HFFc6 (cell line): ENCODE measurements at places on chromosomes 11 and 22. TPM values are rescaled to one million over a fixed set of nuclear protein-coding genes. Genes with fewer than 3 reads are reported as not detected.
A peak's percentile ranks its signal among the peaks of the same experiment; 100 is the strongest.

HTR3A gene
- not detected in 3 replicates for total RNA-seq

TENM4 gene
- total RNA-seq = 26.5 to 52.9 TPM (median 45.5 TPM) in 3 replicates

VPREB3 gene
- total RNA-seq = 0.94 TPM in 1 of 2 replicates, not detected in the other

SEZ6L gene
- not detected in 3 replicates for total RNA-seq

MPPED1 gene
- not detected in 2 replicates for total RNA-seq

RPLP2 gene
- 1,717 and 1,809 TPM in 2 replicates for total RNA-seq

JAM3 gene
- 49.6 to 58.5 TPM (median 52.5 TPM) in 3 replicates for total RNA-seq

UBASH3B gene
- total RNA-seq = 45.0 to 65.2 TPM (median 54.2 TPM) in 3 replicates

ZNF202 gene
- total RNA-seq = 7.1 to 8.8 TPM (median 7.1 TPM) in 3 replicates

DTX4 gene
- 4.0 to 6.1 TPM (median 5.3 TPM) in 3 replicates for total RNA-seq

DNA sequence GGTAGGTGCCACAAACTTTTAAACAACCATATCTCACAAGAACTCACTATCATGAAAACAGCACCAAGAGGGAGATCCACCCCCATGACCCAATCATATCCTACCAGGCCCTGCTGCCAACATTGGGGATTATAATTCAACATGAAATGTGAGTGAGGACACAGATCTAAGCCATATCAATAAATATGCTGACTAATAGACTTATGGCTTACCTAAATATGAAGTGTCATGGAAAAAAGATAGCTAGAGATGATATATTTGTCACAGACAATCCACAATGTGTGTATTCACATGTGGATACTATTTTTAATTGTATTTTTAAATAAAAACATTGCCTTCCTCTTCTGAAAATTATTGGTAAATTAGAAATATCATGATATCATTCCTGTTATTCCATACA is 38.2 kb upstream of the RAB38 start:
- no peak for DNase-seq
- H3K36me3 ChIP-seq = no peaks in the 10 kb centered on the region
- peaks cover 2% of the 10 kb centered on the region for H3K27me3 ChIP-seq
- H3K4me1 ChIP-seq = no peaks in the 10 kb centered on the region
- H3K4me3 ChIP-seq = no peak overlapping the region

- no peaks in the 10 kb centered on the region for H3K36me3 ChIP-seq
- peaks cover 42% of the 10 kb centered on the region for H3K27me3 ChIP-seq
- no peak overlapping the region for H3K27ac ChIP-seq
These were observed 16.9 kb upstream of the TCF20 start for GRCh38 chr22:42287174-42287890.

GRCh38 chr22:38870791-38871359 is 1.1 kb downstream of the CBX6 start:
- peaks cover 22% of the 10 kb centered on the region for H3K27me3 ChIP-seq
- H3K4me1 ChIP-seq = peaks cover 35% of the 10 kb centered on the region
- H3K36me3 ChIP-seq = no peaks in the 10 kb centered on the region; the same call in 1 of the 2 replicates
- H3K4me3 ChIP-seq = peak overlapping the region; percentile 92
- peak overlapping the region; percentile 68 for H3K27ac ChIP-seq

DNA sequence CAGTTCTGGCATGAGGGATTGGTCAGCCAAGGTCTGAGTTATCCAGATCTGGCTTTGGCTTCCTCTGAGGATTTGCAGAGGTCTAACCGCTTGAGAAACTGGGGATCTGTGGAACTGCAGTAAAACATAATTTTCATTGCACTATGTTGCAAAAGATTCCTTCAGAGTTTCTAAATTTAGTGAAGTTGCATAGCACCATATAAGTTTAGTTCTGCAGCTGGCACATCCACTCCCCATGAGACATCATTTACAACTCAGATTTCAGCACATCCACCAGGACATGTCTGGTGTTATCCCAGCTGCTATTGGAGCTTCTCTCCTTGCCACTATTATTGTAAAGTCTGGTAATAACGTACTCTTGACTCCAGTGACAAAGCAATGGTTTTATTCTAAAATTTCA is 181.5 kb downstream of the CWF19L2 start:
- H3K36me3 ChIP-seq = no peaks in the 10 kb centered on the region
- H3K27me3 ChIP-seq = no peaks in the 10 kb centered on the region; the same call in 1 of the 2 replicates
- H3K4me3 ChIP-seq = no peak overlapping the region
- no peaks in the 10 kb centered on the region for H3K4me1 ChIP-seq
- DNase-seq = no peak
- no peak overlapping the region for H3K27ac ChIP-seq

- no peak overlapping the region for H3K27ac ChIP-seq
- no peak for DNase-seq
- H3K4me3 ChIP-seq = no peak overlapping the region
- H3K36me3 ChIP-seq = no peaks in the 10 kb centered on the region
- no peaks in the 10 kb centered on the region for H3K27me3 ChIP-seq
These were observed 2.5 kb downstream of the USP47 start for GRCh38 chr11:11844272-11844671.

DNA sequence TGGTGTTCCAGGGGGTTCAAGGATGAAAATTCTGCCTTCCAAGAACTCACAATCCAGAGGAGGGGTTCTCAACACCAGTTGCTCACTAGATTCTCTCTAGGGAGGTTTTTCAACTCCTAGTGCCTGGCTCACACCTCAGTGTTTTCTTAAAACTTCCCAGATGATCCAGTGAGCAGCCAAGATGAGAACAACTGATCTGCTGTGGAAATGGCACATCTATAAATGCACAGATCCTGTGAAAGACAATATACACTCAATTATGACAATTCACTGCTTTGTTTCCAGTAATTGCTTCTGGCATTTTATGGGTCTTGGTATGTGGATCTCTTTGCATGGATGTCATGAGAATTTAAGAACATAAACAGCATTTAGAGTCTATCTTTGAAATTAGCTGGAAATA is 45.2 kb upstream of the PRSS23 start:
- H3K27ac ChIP-seq = no peak overlapping the region
- no peak for DNase-seq
- H3K27me3 ChIP-seq = peaks cover 2% of the 10 kb centered on the region; the same call in 1 of the 2 replicates
- peaks cover 8% of the 10 kb centered on the region; the same call in 1 of the 2 replicates for H3K36me3 ChIP-seq

DNA sequence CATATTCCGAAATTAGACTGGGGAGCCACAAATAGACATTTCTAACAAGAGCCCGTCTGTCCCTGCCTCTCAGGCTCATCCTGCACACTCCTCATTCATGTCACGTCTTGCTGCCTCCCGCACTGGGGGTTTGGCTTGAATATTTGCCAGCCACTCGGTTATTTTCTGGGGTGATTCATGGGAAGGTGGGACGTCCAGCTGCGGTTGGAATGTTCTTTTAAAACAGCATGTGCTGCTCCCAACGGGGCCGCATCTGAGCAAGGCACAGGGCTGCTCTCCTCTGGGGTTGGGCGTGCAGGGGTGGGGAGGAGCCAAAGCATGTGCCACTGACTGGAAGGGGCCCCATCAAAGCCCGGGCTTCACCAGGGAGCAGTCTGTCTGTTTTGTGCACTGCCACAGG is 25.9 kb upstream of the SLC5A4 start:
- peak; percentile 18 for DNase-seq
- H3K4me1 ChIP-seq = peaks cover 6% of the 10 kb centered on the region
- H3K27ac ChIP-seq = no peak overlapping the region
- peaks cover 14% of the 10 kb centered on the region for H3K27me3 ChIP-seq
- no peaks in the 10 kb centered on the region for H3K36me3 ChIP-seq

- peak; percentile 22 for DNase-seq
- no peaks in the 10 kb centered on the region; the same call in 1 of the 2 replicates for H3K36me3 ChIP-seq
- H3K27me3 ChIP-seq = no peaks in the 10 kb centered on the region
- no peak overlapping the region for H3K4me3 ChIP-seq
- H3K4me1 ChIP-seq = peaks cover 31% of the 10 kb centered on the region
These were observed 5.6 kb downstream of the UVRAG start for GRCh38 chr11:75820645-75821044.

- H3K36me3 ChIP-seq = no peaks in the 10 kb centered on the region
- H3K27ac ChIP-seq = no peak overlapping the region
- DNase-seq = no peak
- no peaks in the 10 kb centered on the region for H3K4me1 ChIP-seq
These were observed 93.8 kb upstream of the LRRC55 start for GRCh38 chr11:57087991-57088390.

GRCh38 chr11:65307298-65308229 is 7.1 kb upstream of the CDC42EP2 start:
- no peak for DNase-seq
- H3K4me3 ChIP-seq = no peak overlapping the region
- no peaks in the 10 kb centered on the region for H3K27me3 ChIP-seq
- H3K27ac ChIP-seq = no peak overlapping the region
- H3K4me1 ChIP-seq = peaks cover 36% of the 10 kb centered on the region

DNA sequence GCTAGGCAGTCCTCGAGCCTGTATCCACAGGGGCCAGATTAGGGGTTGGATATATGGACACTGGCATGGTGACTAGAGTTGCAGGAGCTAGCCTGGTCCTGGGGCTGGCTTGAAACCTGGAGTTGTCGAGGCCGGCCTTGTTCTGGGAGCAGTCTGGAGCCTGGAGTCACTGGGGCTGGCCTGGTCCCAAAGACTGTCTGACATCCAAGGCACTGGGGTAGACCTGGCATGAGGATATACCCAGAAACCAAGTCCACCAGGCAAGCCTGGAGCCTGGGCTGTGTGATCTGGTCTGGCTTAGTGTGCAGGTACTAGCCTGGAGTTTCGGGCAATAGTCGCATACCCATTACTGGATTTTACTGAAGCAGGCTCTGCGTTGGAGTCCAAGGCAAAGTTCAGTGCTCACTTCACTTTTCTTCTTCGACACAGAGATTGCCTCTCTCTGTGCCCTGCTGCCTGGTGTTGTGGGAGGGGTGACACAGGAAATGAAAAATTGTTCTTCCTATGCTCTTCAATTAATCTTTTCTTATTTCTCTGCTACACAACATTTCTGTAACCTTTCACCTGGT is 4.3 kb upstream of the GLYATL1 start:
- H3K4me1 ChIP-seq = no peaks in the 10 kb centered on the region
- DNase-seq = no peak
- no peaks in the 10 kb centered on the region; the same call in none of the 2 replicates for H3K27me3 ChIP-seq
- H3K4me3 ChIP-seq = no peak overlapping the region

DNA sequence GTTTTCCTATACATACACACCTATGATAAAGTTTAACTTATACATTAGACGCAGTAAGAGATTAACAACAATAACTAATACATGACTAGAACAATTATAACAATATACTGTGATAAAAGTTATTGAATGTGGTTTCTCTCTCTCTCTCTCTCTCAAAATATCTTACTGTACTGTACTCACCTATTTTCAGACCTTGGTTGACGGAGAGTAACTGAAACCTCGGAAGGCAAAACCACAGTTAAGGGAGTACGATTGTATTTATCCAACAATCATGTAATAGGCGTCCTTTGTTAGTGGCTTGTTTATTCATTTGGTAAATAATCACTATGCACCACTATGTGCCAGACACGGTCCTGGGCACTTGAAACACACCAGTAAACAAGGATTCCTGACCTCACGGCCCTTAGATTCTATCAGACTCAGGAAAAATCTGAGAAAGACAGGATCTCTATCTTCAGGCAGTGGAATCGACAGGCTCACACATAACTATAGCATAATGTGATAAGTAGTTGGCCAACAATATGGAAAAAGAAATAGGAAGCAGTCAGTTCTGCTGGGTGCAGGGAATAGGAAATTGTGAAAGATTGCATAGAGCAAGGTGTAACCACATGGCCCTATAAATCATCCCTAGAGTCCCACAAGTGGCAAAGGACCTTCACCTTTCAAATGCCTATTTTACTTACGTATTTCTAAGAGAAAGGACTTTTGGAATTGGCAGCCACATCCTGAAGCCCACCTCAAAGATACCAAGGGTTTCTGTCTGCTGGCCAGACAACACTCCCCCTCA is 12.0 kb downstream of the ETS1 start:
- H3K36me3 ChIP-seq = no peaks in the 10 kb centered on the region
- no peak overlapping the region for H3K27ac ChIP-seq
- peaks cover 22% of the 10 kb centered on the region for H3K4me1 ChIP-seq
- H3K27me3 ChIP-seq = peaks cover 2% of the 10 kb centered on the region; the same call in 1 of the 2 replicates
- H3K4me3 ChIP-seq = no peak overlapping the region

GRCh38 chr11:128341280-128342248 is 245.8 kb downstream of the ETS1 start:
- H3K4me3 ChIP-seq = no peak overlapping the region
- peaks cover 41% of the 10 kb centered on the region for H3K4me1 ChIP-seq
- no peaks in the 10 kb centered on the region; the same call in 1 of the 2 replicates for H3K36me3 ChIP-seq
- H3K27me3 ChIP-seq = no peaks in the 10 kb centered on the region
- DNase-seq = no peak

- no peaks in the 10 kb centered on the region for H3K4me1 ChIP-seq
- DNase-seq = no peak
- H3K4me3 ChIP-seq = no peak overlapping the region
These were observed 69.8 kb downstream of the RELT start for GRCh38 chr11:73445980-73446379.

DNA sequence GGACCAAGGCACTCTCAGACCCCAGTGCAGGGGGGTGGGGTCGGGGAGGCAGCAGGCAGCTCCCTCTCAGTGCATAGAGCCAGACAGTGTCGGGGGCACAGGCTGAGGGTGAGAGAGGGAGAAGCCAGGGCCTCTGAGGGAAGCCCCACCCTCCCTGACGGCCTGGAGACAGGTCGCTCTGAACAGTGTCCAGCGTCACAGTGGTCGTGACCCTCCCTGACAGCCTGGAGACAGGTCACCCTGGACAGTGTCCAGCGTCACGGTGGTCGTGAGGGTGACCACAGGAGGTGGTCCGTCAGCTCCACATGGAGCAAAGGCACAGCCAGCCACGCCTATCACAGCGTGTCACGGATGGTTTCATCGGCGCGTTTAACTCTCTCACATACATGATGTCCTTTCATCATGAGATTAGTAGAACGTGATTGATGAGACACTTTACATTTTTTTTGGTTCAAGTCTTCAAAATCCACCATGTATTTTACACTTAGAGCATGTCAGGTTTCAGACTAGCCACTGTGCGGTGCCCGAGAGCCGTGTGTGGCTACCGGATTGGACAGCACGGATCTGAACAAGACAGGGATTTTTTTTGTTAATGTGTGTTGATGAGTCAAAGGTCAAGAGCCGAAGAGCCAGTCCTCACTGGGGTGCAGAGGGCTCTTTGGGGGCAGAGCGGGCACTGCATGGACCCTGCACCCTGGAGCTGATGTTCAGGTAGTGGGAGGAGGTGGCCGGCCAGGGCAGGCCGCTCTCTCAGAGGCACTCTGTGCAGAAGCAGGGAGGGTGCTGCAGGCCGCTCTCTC is 23.9 kb upstream of the PANX2 start:
- peak; percentile 72 for DNase-seq
- H3K36me3 ChIP-seq = no peaks in the 10 kb centered on the region
- peaks cover 7% of the 10 kb centered on the region for H3K4me1 ChIP-seq
- H3K27me3 ChIP-seq = peaks cover 12% of the 10 kb centered on the region
- no peak overlapping the region for H3K27ac ChIP-seq

- peaks cover 25% of the 10 kb centered on the region for H3K27me3 ChIP-seq
- H3K4me3 ChIP-seq = no peak overlapping the region
- no peak overlapping the region for H3K27ac ChIP-seq
- no peak for DNase-seq
These were observed 197.4 kb downstream of the TRIM29 start for GRCh38 chr11:119940401-119940976.
